Effector memory CD8-positive, alpha-beta T cell (primary cell): ENCODE measurements at places on chromosomes 1 and 21.

DNA sequence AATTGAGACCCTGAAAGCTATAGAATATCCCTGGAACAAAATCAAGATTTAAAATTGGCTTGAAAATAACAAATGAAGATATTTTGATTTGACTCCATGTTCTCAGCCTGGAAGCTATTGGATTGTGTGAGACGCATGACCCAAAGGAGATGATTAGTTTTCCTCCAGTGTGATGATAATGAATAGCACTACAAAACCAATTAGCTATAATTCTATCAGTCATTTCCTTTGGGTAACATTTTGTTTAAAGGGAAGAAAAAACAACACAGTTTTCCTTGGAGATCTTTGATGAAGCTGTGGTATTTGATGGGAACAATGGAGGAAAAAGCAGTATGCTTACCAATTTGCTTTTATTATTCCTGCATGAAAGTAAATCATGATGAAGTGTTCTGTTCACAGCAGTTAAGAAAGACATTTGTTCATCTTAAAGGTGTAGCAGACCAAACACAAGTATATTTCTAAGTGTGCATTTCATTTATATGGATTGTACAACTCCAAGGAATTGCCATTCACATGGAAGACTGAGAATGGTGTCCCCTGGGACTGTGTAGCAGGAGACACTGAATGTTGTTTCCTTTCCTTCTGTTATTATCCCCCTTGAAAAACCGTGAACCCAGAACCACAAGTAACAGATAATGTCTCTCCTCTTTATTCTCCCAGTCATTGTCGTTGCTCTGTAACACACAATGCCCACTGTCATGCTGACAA, 111.4 kb downstream of the CACHD1 start:
- no peaks in the 10 kb centered on the region for H3K4me1 ChIP-seq
- H3K4me3 ChIP-seq = no peak overlapping the region
- H3K27me3 ChIP-seq = peaks cover 16% of the 10 kb centered on the region
- H3K27ac ChIP-seq = no peak overlapping the region

DNA sequence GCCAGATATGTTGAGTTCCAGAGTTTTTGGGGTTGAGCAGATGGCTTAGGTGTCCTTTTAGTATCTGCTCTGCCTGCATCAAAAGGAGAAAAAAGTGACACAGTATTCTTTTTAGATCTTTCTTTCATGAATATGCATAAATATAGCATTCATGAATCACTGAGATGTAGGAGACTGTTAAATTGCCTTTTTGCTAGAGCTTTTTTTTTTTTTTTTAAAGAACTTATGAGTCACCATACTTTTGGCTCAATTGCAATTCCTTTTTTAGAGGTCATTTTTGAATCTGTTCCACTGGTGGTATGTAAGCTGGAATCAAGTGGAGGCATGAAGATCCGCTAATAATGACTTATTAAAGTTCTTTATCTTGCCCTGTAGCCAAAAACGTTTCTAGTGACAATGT, 480.9 kb upstream of the ZRANB2 start:
- H3K36me3 ChIP-seq = peaks cover 4% of the 10 kb centered on the region
- no peaks in the 10 kb centered on the region for H3K27me3 ChIP-seq
- DNase-seq = no peak
- no peak overlapping the region for H3K27ac ChIP-seq

GRCh38 chr1:225449261-225449660, 21.4 kb upstream of the LBR start:
- no peak for DNase-seq
- H3K27ac ChIP-seq = no peak overlapping the region
- H3K27me3 ChIP-seq = no peaks in the 10 kb centered on the region
- H3K4me1 ChIP-seq = peaks cover 52% of the 10 kb centered on the region
- H3K4me3 ChIP-seq = no peak overlapping the region
- H3K36me3 ChIP-seq = peaks cover 16% of the 10 kb centered on the region

GRCh38 chr1:6743189-6744101, 41.8 kb upstream of the CAMTA1 start:
- no peak overlapping the region for H3K4me3 ChIP-seq
- no peak for DNase-seq
- H3K27ac ChIP-seq = no peak overlapping the region
- H3K27me3 ChIP-seq = peaks cover 21% of the 10 kb centered on the region
- peaks cover 5% of the 10 kb centered on the region for H3K4me1 ChIP-seq

DNA sequence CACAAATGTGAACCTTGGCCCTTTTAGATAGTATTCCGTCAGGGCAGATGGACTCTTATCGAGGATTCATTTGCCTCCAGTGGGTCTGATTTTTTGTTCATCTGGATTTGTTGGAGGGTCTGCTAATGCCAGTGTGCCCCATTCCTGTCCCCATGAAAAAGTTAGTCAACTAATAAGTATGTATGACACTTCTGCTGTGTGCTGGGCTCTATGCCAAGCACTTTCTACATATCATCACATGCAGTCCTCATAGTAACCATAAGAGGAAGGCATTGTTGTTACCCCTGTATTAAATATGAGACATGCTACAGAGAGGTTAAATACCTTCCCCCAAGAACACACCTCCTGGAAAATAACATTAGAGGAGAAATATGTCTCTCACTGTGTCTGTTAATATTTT, 46.6 kb upstream of the MAB21L3 start:
- peak overlapping the region; percentile 46 for H3K27ac ChIP-seq
- no peaks in the 10 kb centered on the region for H3K4me1 ChIP-seq
- DNase-seq = no peak
- peaks cover 4% of the 10 kb centered on the region for H3K36me3 ChIP-seq
- no peak overlapping the region for H3K4me3 ChIP-seq
- H3K27me3 ChIP-seq = peaks cover 7% of the 10 kb centered on the region

GRCh38 chr1:2392686-2393085, 1.0 kb downstream of the RER1 start:
- H3K4me3 ChIP-seq = peak overlapping the region; percentile 69
- no peak for DNase-seq
- peaks cover 35% of the 10 kb centered on the region for H3K4me1 ChIP-seq
- no peaks in the 10 kb centered on the region for H3K27me3 ChIP-seq
- peak overlapping the region; percentile 94 for H3K27ac ChIP-seq

- peaks cover 66% of the 10 kb centered on the region for H3K27me3 ChIP-seq
- no peak overlapping the region for H3K27ac ChIP-seq
- no peak overlapping the region for H3K4me3 ChIP-seq
These were observed 46.4 kb upstream of the SIPA1L2 start for GRCh38 chr1:232676307-232676706.

- H3K27me3 ChIP-seq = peaks cover 18% of the 10 kb centered on the region
- H3K4me3 ChIP-seq = no peak overlapping the region
- H3K27ac ChIP-seq = no peak overlapping the region
These were observed 124.5 kb downstream of the IGSF21 start for GRCh38 chr1:18232052-18232451.

- no peak for DNase-seq
- H3K27me3 ChIP-seq = peaks cover 73% of the 10 kb centered on the region
- no peaks in the 10 kb centered on the region for H3K4me1 ChIP-seq
- peaks cover 2% of the 10 kb centered on the region for H3K36me3 ChIP-seq
- no peak overlapping the region for H3K4me3 ChIP-seq
These were observed 14.3 kb downstream of the ACKR1 start for GRCh38 chr1:159218649-159219636.

- H3K27ac ChIP-seq = no peak overlapping the region
- DNase-seq = no peak
- peaks cover 14% of the 10 kb centered on the region for H3K27me3 ChIP-seq
- no peak overlapping the region for H3K4me3 ChIP-seq
- peaks cover 22% of the 10 kb centered on the region for H3K4me1 ChIP-seq
- peaks cover 7% of the 10 kb centered on the region for H3K36me3 ChIP-seq
These were observed 26.6 kb downstream of the ZBTB18 start for GRCh38 chr1:244077473-244078220.

DNA sequence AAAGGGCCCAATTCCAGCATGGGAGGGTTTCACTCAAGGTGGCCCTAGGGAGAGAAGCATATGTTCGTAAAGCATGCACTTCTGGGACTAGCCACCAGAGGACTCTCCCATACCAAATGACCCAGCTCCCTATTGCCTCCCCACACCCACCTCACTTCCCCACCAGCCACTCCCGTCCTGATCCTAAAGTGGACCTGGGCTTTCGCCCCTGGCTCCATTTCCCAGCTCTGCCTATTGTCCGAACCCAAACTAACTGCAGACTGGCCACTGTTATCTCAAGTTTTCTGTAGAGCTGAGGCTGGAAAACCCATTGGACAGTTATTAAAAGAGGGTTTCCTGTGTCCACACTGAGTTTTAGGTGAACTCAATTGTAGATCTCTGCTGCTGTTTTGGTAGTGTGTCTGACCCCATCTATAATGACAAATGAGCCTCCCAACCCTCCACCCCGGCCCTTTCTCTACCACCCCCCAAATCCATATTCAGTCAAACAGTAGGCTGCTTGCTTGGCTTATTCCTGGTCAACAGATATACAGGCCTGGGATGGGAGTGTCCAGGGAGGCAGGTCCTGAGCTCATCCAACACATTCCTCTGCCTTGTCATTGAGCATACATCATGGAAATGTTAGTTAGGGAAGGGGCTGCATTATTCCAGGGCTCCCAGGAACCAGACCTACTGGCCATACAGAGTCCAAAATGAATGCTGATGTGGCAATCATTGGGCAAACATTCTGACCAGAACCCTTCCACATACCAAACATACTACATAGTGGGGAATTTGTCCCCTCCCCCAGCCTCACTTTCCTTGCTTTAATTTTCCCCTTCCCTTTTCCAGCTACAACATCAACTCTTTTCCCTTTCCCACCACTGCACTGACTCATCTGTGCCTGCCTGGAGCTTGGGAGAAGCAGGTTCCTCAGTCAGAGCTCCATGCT, 59.2 kb downstream of the ABCA4 start:
- H3K36me3 ChIP-seq = no peaks in the 10 kb centered on the region
- peaks cover 48% of the 10 kb centered on the region for H3K27me3 ChIP-seq
- peak; percentile 8 for DNase-seq
- H3K27ac ChIP-seq = no peak overlapping the region
- H3K4me1 ChIP-seq = no peaks in the 10 kb centered on the region

GRCh38 chr1:78501203-78501602, 10.4 kb downstream of the PTGFR start:
- H3K27me3 ChIP-seq = peaks cover 8% of the 10 kb centered on the region
- H3K36me3 ChIP-seq = no peaks in the 10 kb centered on the region
- DNase-seq = no peak
- H3K27ac ChIP-seq = no peak overlapping the region
- H3K4me3 ChIP-seq = no peak overlapping the region

DNA sequence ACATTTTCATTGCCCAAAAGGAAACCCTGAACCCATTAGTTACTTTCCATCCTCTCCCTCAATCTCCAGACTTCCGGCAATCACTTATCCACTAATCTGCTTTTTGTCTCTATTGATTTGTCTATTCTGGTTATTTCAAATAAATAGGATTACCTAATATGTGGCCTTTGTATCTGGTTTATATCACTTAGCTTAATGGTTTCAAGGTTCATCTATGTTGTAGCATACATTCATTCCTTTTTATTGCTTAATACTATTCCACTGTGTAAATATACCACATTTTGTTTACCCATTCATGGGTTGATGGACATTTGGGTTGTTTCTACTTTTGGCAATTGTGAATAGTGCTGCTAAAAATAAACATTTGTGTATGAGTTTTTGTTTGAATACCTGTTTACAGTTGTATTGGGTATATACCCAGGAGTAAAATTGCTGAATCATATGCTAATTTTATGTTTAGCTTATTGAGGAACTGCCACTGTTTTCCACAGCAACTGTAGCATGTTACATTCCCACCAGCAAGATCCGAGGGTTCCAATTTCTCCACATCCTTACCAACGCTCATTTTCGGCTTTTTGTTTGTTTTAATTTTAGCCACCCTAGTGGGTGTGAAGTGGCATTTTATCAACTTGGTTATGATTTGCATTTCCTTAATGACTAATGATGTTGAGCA, 2.5 kb upstream of the SLC25A44 start:
- no peaks in the 10 kb centered on the region for H3K27me3 ChIP-seq
- H3K27ac ChIP-seq = no peak overlapping the region
- peaks cover 18% of the 10 kb centered on the region for H3K4me1 ChIP-seq
- peaks cover 18% of the 10 kb centered on the region for H3K36me3 ChIP-seq

DNA sequence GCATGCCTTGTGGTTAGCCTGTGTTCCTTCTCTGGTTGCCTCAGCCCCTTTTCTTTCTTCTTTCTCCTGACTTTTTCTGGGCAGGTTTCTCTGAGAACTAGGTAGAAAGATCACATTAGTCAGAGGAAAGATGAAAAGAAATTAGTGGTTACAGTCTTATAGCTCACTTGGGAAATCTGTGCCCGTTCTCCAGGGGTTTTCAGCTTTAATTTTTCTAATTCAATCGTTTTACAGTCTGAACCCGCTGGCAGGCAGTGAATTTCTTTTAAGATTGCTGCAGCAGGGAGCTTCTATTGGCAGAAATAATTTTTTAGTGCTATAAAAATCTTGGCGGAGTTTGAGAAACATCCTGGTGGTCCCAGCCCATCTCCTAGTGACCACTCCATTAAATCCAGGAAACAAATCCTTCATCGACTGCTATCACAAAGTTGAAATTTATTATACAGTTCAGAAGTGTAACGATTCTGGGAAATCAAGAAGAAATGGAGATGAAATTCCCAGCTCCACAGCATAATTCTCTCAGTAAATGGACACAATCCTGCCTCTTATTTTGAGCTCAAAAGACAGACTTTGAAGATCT, 113.1 kb downstream of the PCP4 start:
- no peak overlapping the region for H3K4me3 ChIP-seq
- DNase-seq = no peak
- H3K27ac ChIP-seq = no peak overlapping the region
- no peaks in the 10 kb centered on the region for H3K4me1 ChIP-seq
- no peaks in the 10 kb centered on the region for H3K36me3 ChIP-seq

DNA sequence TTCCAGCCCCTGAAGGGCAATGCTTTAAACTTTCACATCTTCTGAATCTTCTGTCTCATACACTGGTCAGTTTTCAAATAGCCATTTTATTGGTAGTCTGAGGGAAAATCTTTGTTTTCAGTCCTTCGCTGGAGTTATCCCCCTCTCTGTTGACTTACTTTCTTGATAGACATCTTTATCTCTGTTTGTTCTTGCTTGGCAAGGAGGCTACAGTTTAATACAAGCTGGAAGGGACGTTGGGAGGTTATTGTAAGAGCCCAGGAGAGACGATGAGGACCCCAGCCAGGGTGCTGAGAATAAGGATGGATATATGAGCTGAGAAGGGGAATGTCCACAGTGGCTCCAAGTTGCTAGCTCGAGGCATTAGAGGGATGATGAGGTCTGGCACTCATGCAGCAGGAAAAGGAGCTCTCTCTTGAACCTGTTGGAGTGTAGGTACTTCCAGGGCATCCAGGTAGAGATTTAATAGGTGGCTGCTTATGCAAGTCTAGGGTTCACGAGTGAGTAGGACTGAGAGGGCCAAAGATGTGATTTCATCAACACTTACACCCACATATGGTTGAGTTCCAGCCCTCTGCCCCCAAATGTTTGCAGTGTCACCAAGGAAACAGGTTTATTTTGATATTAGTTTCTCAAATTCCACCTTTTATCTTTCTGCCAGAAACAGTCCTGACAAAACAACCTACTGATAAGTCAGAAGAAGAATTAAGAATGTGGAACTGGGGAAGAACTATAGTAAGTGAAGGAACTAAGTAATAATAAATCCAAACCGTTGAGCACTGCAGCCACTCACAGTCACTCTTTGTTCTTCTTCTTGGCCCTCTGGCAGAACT, 237.3 kb upstream of the PROX1 start:
- DNase-seq = no peak
- H3K27me3 ChIP-seq = no peaks in the 10 kb centered on the region
- H3K27ac ChIP-seq = no peak overlapping the region
- no peaks in the 10 kb centered on the region for H3K4me1 ChIP-seq
- H3K4me3 ChIP-seq = no peak overlapping the region
